ENCODE measurements at places on chromosomes 1 and 21.

DNA sequence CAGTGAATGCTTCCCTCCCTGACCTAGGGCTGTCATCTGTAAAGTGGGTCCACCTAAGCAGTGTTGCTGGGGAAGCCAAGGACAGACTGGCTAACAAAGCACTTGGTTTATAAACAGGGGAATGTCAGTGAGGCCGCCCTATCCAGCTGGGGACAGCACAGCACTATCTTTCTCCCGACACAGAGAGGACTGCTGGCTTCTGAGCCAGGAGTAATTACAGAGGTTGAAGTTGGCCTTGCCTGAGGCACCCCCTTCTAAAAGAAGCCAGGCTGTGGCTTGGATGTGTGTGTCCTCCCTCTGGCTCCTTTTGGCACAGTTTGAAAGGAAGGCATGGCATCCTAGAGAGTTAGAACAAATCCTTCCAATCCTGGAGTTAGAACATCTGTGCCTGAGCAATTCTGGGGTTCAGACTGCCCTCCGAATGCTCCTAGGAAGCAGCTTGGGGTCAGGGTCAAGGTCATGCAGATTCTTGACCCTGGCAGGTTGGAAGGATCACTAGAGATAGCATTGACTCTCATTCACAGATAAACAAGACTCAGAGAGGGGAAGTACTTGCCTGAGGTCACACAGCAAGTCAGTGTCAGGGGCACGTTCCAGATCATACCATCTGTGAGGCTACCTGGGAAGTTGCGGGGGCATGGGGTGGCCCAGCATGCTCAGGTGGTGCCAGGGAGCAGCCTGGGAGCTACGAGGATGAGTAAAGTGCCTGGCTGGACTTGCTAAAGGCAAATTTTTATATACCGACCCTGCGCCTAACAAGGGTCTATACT, 1.3 kb upstream of the LDLRAP1 start:
- no peak for DNase-seq

- DNase-seq, result peak; percentile 41
Observed at GRCh38 chr1:39272027-39272797, 67.7 kb downstream of the MACF1 start.

GRCh38 chr1:31731049-31731565, 27.3 kb upstream of the COL16A1 start:
- DNase-seq, result no peak

GRCh38 chr1:238135708-238136664, 245.3 kb upstream of the ZP4 start:
- no peak for DNase-seq

GRCh38 chr1:54803761-54804470, 2.8 kb upstream of the TTC22 start:
- DNase-seq, result no peak

DNA sequence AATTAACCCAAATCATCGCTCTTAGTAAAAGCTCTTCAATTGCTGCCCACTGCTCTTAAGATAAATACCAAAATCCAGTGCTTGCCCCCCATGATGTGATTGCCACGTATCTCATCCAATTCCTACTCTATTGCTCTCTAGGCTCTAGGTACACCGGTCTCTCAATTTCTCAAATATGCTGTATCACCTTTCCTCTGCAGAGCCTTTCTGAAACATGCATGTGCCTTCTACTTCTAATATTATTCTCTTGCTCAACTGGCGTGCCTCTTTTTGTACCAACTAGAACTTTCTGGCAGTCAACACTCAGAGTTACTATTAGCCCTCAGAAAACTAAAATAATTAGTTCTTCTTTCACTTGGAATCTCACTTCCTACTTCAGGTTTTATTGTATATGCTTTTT, 111.7 kb upstream of the LBR start:
- DNase-seq, result no peak

GRCh38 chr1:90715309-90715708, 1.8 kb downstream of the BARHL2 start:
- DNase-seq, result no peak

- no peak for DNase-seq
Observed at GRCh38 chr1:103326595-103326994, 198.9 kb upstream of the RNPC3 start.

GRCh38 chr1:112711670-112712069, 3.5 kb downstream of the PPM1J start:
- no peak for DNase-seq

DNA sequence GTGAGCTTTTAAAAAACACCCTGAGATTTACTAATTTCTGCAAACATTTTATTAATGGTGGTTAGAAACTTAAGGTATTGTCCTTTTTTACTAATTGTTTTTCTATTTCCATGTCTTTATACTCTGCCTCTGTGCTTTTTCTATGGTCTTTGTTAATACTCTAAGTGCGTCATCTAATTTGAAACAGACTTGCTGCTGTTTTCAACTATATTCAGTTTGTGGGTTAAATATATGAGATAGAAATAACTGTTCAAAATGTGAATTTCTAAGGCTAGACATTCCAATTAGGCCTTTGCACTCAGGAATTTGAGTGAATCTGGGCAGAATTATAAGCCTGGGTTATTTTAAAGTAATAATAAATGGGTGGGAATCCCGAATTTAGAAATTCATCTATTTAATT, 82.4 kb upstream of the COL11A1 start:
- DNase-seq, result no peak

GRCh38 chr1:82141390-82141789, 340.7 kb downstream of the ADGRL2 start:
- no peak for DNase-seq

- no peak for DNase-seq
Observed at GRCh38 chr1:45767035-45767434, 16.6 kb upstream of the IPP start.

- no peak for DNase-seq
Observed at GRCh38 chr1:51558375-51558924, 39.4 kb upstream of the EPS15 start.

- DNase-seq, result no peak
Observed at GRCh38 chr1:93969887-93970286, 60.7 kb upstream of the GCLM start.

DNA sequence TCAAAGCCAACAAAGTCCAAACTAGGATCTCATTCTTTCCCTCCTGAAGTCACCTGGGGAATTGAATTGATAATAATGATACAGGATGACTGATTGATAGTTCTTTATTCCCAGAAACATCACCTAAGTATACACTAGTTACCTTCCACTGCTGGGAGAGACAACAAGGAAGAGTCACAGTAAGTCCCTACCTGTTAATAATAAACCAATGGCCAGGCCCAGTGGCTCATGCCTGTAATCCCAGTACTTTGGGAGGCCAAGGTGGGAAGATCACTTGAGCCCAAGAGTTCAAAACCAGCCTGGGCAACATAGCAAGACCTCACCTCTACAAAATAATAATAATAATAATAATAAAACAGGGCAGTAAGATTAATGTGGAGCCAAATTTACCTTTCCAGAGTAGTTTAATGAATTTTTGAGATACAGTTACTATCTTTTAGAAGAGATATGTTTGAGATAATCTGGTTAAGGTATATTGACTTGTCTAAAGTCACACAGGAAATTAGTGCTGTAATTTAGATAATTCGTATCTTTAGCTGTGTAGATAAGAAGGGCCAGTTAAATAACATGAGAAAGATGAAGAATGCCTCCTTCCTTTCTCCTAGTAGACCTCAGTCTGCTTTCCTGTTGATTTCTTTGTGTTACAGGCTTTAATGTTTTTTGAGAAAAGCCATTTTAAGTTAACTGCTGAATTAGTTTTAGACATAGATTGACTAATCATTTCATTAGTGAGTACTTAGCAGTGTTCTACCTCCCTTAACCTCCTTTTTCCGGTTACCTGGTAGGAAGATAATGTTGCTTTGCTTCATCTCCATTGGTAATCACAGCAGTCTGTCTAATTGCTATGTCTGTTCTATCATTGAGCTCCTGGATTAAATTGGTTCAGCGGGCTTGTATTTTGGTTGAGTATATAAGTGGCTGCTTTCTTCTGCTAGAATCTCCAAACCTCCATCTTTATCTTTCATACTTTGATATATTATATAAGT, 22.0 kb downstream of the SMAP2 start:
- no peak for DNase-seq

DNA sequence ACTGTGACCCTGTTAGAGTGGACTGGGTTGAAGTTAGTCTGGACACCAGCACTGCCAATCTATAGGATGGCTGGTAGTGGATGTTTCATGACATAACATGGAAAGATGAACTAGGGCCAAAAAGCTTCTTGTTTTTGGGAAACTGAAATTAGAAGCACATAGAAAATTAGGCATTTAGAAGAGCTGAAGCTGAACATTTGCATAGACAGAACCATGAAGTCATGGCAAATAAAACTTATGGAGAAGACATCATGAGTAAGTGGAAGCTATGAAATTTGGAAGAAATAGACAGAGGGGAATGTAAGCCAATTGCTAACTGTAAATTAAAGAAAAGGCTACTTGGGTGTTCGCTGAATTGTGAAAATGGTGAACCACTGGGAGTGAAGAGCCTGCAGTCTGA, 2.7 kb upstream of the S100A11 start:
- no peak for DNase-seq

DNA sequence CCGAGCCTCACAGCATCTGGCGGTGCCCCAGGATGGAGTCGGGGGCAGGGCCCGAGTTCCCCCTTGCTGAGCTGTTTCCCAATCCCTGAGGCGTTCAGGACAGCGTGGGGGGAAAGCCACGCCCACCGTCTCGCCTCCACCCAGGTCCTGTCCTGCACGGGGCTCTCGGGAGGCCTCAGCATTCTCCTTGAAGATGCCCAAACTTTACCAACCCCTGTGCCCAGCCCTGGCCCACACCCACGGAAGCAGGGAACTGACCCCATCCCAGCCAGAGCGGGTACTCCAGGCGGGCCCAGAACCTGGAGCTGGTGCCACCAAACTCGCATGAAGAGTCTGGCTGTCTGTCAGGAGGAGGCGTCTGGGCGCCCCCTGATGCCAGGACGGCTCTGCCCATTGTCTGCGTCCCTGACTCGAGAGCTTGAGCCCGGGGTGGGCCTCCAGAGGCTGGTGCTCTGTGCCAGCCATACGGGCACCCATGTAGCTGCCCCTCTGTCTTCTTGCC, 35.3 kb upstream of the POFUT2 start:
- no peak for DNase-seq

GRCh38 chr21:28916150-28916893, 76.4 kb downstream of the LTN1 start:
- DNase-seq, result no peak

- DNase-seq, result peak; percentile 27
Observed at GRCh38 chr1:27726173-27727044, 648 bp downstream of the FAM76A start.

DNA sequence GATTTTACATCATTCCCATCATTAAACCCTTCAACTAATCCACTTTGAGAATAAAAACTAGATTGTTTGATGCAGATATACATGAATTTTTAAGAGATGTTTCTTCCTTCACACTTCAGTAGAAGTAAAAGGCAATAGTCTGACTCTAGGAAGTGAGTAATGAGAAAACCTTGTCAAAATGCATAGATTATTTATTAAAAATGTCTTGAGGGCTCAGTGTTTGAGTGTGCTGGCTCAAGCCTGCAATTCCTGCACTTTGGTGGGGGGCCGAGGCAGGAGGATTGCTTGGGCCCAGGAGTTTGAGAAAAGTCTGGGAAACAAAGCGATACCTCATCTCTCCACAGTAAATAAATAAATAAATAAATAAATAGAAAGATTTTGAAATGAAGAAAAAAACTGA, 177.1 kb downstream of the NEGR1 start:
- no peak for DNase-seq

- no peak for DNase-seq
Observed at GRCh38 chr1:182368903-182369302, 22.7 kb downstream of the GLUL start.

GRCh38 chr1:184287001-184287400, 99.8 kb upstream of the C1orf21 start:
- no peak for DNase-seq

- no peak for DNase-seq
Observed at GRCh38 chr1:8976896-8977450, 31.3 kb downstream of the CA6 start.

DNA sequence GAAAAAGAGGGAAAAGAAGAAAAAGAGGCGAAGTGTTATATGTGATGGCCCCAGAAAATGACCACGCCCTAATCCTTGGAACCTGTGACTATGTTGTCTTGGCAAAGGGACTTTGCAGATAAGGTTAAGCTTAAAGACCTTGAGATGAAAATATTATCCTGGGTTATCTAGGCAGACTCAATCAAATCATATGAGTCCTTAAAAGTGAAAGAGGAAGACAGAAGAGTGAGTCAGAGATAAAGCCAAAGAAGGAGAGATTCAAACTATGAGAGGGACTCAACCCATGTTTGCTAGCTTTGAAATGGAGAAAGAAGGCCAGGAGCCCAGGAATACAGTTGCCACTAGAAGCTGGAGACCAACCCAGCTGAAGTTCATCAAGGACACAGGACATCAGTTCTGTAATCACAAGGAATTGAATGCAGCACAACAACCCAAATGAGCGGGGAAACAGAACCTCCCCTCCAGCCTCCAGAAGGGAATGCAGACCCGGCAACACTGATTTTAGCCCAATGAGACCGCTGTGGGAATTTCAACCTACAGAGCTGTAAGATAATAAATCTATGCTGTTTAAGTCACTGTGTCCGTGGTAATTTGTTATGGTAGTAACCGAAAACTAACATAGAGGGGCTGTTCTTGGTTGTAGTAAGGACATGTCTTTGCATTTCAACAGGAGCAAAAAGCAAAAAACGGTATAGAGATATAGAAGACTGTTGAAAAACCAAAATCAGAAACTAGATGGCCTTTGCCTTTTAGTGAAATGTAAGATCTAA, 4.2 kb upstream of the RGS8 start:
- DNase-seq, result no peak

- DNase-seq, result no peak
Observed at GRCh38 chr1:40425198-40425597, 25.1 kb upstream of the ZFP69B start.

DNA sequence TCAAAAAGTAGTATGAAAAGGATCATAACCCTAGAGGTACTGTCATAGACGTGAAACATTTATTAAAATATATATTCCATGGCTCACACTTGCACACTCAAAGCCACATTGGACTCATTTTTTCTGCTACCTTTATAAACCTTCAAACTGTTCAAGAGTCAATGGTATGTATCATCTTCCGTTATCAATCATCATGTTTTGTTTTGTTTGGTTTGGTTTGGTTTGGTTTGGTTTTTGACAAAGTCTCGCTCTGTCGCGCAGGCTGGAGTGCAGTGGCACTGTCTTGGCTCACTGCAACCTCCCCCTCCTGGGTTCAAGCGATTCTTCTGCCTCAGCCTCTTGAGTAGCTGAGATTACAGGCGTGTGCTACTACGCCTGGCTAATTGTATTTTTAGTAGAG, 1.8 kb downstream of the IFNAR2 start:
- DNase-seq, result peak; percentile 73

- no peak for DNase-seq
Observed at GRCh38 chr1:29963946-29964345, 727.6 kb downstream of the PTPRU start.
